AML-193 (cell line): ENCODE measurements at places on chromosomes 1 and 21.
A peak's percentile ranks its signal among the peaks of the same experiment; 100 is the strongest.

DNA sequence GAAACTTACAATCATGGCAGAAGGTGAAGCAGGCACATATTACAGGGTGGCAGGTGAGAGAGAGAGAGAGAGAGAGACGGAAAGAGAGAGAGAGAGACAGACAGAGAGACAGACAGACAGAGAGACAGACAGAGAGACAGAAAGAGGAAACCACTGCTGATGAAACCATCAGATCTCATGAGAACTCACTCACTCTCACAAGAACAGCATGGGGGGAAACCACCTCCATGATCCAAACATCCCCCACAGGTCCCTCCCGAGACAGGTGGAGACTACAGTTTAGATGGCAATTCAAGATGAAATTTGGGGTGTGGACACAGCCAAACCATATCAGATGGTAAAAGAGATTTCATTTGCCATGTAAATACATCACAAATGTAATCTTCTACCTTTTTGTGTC, 708.1 kb downstream of the MRPL39 start:
- DNase-seq: no peak

DNA sequence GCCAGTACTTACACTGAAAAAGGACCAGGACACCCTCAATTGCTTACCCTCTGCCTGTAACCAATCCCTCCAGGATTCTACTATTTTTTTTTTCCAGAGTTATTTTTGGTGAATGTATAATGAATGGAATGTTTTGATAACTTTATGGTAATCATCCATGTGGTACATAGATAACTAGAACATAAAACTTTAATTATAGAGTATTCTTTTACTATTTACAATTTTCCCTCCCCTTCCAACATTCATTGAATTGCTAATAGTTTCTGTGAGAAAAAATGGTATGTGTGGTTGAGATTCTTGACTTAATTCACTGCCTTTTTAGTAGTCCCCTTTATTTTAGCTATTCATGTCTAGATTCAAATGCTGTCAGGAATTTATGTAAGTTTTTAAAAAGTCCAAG, 164.6 kb downstream of the CYYR1 start:
- no peak for DNase-seq

- DNase-seq: no peak
These were observed 183.2 kb downstream of the TRABD2B start for GRCh38 chr1:47813970-47814369.

DNA sequence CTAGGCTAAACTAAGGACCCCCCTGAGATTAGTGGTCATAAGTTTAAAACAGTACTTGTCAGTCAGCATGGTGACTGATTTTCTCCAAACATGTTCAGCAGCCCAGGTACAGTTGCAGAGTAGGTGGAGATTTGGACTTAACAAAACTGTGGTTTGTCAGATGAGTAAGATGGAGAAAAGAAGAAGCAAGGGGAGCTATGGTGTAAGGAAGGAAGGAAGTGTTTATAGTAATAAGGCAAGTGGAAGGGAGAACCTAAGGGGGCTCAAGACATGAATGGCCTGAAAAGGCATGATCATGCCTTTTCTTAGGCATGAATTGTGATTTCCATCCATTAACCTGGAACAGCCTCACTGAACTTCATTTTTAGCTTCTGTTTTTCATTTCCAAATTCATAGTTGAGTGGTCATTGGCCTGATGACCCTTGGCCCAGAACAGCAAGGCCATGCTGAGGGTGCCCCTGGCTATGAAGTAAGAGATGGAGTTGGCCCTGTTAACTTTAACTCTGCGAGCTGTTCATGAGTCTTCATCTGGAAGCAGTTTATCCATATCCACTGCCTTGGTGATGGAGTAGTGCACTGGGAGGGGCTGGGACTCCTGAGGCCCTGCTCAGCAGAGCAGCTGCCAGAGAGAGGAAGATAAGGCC, 60.7 kb downstream of the LRRC8D start:
- DNase-seq: peak; percentile 37

DNA sequence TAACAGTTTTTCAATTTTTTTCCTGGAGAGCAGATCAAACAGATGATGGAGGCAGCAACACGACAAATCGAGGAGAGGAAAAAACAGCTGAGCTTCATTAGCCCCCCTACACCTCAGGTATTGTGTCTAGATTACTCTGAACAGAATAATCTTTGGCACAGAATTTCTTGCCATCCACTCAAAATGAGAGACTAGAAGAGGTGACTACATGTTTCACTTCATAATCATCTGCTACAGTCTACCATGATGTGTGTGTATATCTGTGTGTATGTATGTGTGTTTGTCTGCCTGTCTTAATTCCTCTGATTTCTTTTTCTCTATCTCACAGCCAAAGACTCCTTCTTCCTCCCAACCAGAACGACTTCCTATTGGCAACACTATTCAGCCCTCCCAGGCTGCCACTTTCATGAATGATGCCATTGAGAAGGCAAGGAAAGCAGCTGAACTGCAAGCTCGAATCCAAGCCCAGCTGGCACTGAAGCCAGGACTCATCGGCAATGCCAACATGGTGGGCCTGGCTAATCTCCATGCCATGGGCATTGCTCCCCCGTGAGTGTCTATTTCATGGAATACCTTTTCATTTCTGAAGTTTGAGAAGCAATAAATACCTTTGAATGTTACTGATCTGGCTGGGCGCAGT, 11.4 kb downstream of the PRPF3 start:
- no peak for DNase-seq

DNA sequence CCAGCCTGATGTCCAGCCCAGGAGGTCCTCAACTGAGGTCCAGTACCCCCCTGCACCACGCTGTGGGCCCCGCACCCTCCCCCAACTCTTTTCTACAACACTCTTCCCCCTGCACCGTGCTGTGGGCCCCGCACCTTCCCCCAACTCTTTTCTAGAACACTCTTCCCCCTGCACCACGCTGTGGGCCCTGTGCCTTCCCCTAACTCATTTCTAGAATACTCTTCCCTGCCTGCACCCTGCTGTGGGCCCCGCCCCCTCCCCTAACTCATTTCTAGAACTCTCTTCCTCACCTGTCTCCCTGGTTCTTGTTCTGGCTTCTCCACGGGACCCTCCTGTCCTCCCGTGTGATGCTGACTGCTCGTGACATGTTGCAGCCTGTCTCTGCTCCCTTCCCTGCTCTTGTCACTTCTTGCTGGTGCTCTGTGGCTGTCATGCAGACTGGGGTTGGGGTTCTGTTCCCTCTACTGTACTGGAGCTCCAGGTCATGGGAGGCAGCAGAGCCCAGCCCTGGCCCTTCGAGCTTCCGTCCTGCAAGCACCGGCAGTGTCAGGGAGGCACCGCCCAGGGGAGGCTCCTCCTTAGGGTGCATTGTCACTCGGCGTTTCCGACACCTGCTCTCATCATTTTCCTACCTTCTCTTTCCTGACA, 160.1 kb upstream of the COL6A1 start:
- no peak for DNase-seq

GRCh38 chr1:167105271-167106118, 11.6 kb downstream of the STYXL2 start:
- DNase-seq: peak; percentile 34

GRCh38 chr1:98129491-98129890, 208.7 kb upstream of the DPYD start:
- DNase-seq: no peak

DNA sequence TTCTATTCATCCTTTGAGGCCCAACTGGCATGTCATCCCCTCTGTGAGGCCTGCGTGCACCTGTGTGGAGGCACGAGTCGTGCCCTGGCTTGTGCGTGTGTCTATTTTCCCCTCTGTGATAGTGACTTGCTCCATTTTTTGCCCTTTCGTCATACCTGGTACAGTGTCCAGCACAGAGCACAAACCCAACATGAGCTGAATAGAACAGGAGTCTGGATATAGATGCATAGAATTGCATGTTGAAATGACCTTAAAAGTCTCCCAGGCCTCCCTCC, 32.5 kb downstream of the TNNT2 start:
- no peak for DNase-seq

GRCh38 chr1:17622823-17623222, 83.3 kb downstream of the ARHGEF10L start:
- DNase-seq: no peak

GRCh38 chr1:230750576-230750975, 3.4 kb downstream of the CAPN9 start:
- DNase-seq: no peak

GRCh38 chr1:47137925-47138615, 829 bp downstream of the CYP4A22 start:
- no peak for DNase-seq

- DNase-seq: no peak
These were observed 25.4 kb upstream of the S100A7 start for GRCh38 chr1:153485863-153486262.

GRCh38 chr1:191414981-191415640, 743.2 kb upstream of the RGS18 start:
- no peak for DNase-seq

DNA sequence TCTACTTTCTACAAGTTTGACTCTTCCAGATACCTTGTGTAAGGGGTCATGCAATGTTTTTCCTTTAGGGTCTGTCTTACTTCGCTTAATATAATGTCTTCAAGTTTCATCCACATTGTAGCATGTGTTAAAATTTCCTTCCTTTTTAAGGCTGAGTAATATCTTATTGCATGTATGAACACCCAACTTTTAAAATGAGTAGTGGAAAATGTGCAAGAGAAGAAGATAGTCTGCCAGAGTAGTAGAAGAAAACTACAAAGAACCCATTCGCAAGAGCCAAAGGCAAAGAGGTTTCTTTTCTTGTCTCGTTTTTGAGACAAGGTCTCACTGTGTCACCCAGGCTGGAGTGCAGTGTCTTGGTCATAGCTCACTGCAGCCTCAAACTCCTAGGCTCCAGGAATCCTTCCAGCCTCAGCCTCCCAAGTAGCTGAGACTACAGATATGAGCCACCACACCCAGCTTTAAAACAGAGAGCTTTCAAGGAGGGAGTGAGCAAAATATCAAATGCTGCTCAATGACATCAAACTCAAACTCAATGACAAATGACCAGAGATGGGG, 9.4 kb downstream of the IL23R start:
- DNase-seq: no peak
